ENCODE measurements at places on chromosomes 16 and 17.

GRCh38 chr17:79752175-79752574 is 21.4 kb downstream of the ENPP7 start:
- DNase-seq, result no peak

DNA sequence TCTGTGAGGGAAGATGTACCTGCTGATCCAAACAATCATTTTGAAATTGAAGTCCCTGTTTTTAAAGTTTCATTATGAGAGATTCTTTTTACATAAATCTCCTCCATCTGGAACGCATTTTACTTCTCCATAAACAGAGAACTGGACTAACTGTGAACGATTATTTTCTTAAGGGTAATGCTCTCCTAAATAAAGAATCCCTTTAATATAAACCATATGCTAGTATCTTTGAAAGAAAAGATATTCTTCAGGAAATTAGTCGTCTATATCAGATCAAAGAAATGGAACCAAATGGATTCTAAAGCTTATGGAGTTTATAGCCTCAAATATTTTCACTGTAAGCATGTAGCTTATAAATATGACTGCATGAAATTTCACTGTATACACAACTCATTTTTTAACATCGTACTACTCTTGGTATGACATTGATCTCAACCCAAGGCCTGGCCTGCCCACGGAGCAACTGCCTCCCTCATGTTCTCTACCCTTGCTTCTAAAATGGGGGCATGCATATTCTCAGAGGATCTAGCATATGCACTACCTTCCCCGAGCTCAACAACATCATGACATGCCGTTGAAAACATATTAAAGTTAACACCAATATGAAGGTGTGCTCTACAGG is 66.4 kb downstream of the MYH10 start:
- DNase-seq, result no peak

- DNase-seq, result no peak
Measured at GRCh38 chr16:19274165-19274797, 11.2 kb upstream of the CLEC19A start.

GRCh38 chr16:3182608-3183444 is 5.2 kb upstream of the OR1F1 start:
- DNase-seq, result no peak

DNA sequence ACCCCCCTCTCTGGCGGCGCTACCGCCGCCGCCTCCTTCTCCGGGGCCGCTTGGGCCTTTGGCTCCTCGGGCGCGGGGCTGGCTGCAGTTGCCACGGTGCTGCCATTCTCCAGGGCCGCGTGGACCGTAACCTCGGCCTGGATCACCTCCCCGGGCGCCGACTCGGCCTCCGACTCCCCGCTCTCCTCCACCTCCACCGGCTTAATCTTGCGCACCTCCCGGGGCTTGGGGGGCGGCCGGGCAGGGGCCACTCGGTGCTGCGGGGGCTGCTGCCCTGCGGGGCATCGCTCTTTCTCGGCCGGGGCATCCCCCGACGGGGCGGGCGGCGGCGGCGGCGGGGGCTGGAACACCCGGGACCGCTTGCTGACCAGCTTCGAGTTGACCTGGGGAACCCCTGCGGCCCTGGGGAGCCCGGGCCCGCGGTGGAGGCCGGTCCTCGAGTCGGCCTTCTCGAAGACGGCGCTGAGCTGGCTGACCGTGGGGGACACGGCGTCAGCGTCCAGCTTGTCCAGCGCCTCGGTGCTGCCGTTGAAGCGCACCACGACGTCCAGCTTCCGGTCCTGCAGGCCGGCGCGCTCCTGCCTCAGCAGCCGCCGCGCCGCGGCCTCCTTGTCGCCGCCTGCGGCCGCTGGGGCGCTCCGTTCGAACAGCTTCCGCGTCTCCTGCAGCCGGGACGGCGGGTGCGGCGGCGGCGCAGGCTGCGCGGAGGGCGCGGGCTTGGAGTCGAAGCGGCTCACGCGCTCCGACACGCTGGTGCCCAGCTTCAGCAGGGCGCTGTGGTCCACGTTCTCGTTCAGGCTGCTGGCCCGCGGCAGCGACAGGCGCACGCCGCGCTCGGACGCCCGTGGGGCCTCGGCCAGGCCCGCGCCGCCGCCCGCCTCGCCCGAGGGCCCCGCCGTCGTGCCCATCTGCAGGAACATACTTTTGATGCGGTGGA is 792 bp downstream of the PPP1R9B start:
- peak; percentile 43 for DNase-seq

- DNase-seq, result no peak
Measured at GRCh38 chr17:16975744-16976625, 4.1 kb upstream of the TNFRSF13B start.

DNA sequence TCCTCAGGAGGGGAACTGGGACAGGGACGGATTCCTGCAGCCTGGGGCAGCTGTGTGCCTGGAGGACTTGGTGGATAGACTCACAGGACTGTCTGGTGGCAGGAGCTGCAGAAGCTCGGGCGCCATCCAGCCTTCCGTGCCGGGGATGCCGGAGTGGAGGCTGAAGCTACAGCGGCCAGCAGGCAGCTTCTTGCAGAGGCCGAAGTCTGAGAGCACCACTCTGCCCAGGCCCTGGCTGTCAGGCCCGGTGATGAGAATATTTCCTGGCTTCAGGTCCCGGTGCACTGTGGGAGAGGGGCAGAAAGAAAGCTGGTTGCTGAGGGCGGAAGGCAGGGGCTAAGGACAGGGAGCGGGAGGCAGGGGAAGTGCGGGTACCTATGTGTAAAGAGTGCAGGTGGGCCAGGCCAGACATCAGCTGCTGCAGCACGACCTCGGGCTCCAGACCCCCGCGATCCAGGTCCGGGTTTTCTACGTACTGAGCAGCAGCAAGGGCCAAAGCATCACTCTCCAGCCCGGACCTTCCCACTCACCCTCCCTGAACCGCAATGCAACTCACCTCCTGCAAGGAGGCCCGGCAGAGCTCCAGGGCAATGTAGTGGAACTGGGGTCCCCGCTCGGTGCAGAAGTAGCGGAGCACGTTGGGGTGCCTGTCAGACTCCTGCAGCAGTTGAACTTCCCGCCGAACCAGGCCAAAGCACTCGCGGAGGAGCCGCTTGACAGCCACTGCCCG is 16.1 kb downstream of the PLK1 start:
- DNase-seq, result no peak

GRCh38 chr16:12147681-12148080 is 171.1 kb downstream of the SNX29 start:
- no peak for DNase-seq

DNA sequence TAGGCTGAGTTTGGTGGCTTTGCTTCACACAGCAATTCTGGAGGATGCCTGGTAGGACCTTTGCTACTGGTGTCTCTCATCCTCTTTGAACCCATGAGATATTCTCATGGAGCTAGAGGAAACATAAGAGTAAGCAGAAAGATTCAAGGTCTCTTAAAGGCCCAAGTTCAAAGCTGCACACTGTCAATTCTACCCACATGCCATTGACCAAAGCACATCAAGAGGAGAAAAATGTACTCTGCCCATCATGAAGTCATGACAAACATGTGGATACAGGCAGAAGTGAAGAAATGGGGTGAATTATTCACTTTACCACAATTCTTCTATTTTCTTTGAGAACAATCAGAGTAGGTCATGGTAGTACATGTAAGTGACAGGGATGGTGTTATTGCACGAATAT is 13.1 kb downstream of the SKA2 start:
- no peak for DNase-seq

GRCh38 chr16:78570399-78571141 is 471.1 kb downstream of the WWOX start:
- DNase-seq, result no peak

DNA sequence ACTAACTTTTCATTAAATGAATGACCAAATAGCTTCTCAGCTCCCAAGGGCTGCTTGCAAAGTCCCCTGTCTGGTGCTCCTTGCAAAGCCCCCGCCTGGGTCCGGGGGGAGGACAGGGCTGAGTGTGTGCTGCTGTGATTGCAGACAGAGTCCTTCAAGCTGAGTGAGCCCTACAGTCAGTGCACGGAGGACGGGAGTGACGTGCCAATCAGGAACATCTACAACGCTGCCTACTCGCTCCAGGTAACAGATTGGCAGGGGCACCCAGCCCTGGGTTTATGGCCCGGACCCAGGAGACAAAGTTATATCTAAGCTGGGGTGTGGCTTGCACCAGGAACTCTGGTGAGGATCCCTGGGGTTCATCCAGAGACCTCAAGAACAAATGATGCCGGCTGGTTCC is 27.1 kb downstream of the SCNN1G start:
- DNase-seq, result no peak

DNA sequence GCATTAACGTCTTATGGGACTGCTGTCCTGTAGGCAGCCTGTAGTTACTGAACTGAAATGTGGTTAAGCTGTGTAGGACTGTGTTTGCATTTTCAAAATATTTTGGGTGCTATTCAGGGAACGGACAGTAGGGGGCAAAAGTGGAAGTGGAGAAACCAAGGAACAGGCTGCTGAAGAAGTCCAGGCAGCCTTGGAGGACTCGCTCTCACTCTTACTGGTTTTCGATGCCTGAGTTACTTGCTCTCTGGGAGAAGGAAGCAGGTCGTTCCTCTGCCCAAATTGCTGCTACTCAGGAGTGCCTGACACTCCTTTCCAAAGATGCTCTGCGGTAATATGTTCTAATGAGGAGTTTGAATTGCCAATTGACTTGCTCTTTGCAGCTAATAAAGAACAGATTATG is 64.5 kb upstream of the RBFOX1 start:
- DNase-seq, result no peak

DNA sequence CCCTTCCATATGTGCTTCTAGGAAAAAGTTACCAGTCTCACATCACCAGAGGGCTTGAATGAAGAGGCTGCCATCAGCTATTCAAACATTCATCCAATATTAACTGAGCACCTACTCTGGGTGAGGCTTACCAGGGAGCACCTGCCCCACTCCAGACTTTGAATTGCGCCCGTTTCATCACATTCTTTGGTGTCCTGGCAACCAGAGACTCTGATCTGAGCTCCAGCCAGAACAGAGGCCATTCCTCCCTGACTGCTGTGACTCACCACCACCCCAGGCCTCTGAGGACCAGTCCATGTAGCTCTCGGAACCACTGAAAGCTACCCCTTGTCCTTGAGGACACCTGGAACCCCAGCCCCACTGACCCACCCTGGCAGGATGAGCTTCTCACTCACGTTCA is at the start of gene C16orf96:
Gene C16orf96 (plus strand): TSS at position 229 of the 400 bp plus-strand sequence. CDS start 150 bp downstream, at position 379.
- DNase-seq, result no peak

GRCh38 chr16:30567991-30568638 is 3.4 kb downstream of the ZNF688 start:
- no peak for DNase-seq

- DNase-seq, result no peak
Measured at GRCh38 chr17:50214976-50215760, 13.7 kb upstream of the COL1A1 start.

GRCh38 chr16:12695454-12695853 is 108.2 kb downstream of the CPPED1 start:
- DNase-seq, result no peak

GRCh38 chr17:57918017-57918895 is 37.0 kb downstream of the CUEDC1 start:
- DNase-seq, result no peak

DNA sequence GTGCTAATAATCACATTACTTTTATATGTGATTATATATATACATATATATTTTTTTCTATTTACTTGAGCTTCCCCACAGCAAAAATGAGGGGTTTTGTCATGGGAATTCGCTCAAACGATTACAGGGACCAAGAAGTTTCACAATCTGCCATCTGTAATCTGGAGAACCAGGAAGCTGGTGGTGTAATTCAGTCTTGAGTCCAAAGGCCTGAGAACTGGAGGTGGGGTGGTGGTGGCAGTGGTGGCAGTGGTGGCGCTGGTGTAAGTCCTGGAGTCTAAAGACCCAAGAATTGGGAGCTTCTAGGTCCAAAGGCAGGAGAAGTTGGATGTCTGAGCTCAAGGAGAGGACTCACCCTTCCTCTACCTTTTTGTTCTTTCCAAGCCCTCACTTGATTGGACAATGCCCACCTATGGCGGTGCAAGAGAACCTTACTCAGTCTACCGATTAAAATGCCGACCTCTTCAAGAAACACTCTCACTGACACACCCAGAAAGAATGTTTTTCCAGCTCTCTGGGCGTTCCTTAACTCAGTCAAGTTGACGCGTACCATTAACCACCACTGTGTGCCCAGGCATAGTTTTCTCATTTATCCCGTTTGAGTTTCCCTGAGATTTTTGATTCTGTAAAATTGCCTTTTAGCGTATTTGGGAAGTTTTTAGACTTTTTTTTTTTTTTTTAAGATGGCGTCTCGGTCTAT is 31.9 kb downstream of the POLR2A start:
- DNase-seq, result no peak

DNA sequence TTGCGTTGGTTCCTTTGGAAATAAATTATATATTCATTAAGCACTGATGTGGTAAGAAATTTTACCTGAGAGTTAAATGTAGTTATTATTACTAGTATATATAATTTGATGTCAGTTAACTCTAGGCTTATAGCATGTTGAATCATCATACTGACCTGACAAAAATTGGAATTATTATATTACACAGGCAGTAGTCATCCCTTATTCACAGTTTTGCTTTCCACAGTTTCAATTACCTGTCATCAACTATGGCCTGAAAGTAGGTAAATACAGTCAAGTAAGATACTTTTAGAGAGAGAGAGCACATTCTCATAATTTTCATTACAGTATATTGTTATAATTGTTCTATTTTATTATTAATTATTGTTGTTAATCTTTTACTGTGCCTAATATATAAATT is 1074.7 kb downstream of the CDH11 start:
- no peak for DNase-seq

- no peak for DNase-seq
Measured at GRCh38 chr16:54862529-54862928, 68.1 kb upstream of the IRX5 start.

GRCh38 chr16:83400234-83400633 is 407.5 kb upstream of the HSBP1 start:
- no peak for DNase-seq

DNA sequence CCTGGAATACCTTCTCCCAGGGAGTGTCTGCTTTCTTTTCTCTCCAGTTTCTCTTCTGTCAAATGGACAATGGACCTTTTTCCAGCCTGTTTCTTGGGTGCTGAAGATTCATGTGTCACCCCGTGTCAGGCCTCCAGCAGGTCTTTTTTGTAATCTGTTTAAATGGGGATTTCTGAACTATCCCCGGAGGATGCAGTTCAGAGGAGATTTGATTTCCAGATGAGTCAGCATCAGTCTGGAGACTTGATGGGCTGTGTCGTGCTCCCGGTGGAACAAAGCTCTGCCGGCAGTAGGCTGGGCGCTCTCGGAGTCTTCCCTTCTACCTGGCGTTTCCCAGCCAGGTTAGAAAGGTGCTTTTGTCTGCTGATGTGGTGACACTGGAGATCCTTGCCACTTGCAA is 440.6 kb downstream of the HS3ST3B1 start:
- no peak for DNase-seq

GRCh38 chr16:29710227-29711219 is 31.5 kb downstream of the QPRT start:
- no peak for DNase-seq

DNA sequence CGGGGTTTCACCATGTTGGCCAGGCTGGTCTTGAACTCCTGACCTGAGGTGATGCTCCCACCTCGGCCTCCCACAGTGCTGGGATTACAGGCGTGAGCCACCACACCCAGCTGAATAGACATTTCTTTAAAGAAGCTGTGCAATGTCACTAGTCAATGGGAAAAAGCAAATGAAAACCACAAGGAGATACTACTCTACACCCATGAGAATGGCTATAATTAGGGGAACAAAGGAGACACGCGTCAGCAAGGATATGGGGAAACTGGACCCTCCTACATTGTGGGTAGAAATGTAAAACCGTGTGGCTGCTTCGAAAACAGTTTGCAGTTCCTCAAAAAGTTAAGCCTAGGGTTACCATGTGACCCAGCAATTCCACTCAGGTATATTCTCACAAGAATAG is 103.4 kb downstream of the VPS53 start:
- DNase-seq, result no peak

GRCh38 chr17:28258347-28258887 is 60.6 kb upstream of the TMEM97 start:
- no peak for DNase-seq

Measured in stimulated activated CD8-positive, alpha-beta memory T cell treated with anti-CD3 and anti-CD28 coated beads, Interleukin-12 subunit alpha, Interleukin-12 subunit beta, amount 100 ng/mL, for 4 hours (primary cell).